Activated T-helper 2 cell treated with anti-CD3 and anti-CD28 coated beads, Interferon-gamma antibody, Interleukin-2, Interleukin-4, amounts not matched to agents 10 μg/mL and 5 μg/mL and 100 μg/mL, durations not matched to agents 14 hours and 24 hours and 36 hours (primary cell): ENCODE measurements at places on chromosomes 5 and 9.

GRCh38 chr9:95556521-95556920 is 39.8 kb upstream of the PTCH1 start:
- no peak for DNase-seq

- no peak for DNase-seq
Measured at GRCh38 chr9:120242116-120242811, 337.7 kb downstream of the CDK5RAP2 start.

DNA sequence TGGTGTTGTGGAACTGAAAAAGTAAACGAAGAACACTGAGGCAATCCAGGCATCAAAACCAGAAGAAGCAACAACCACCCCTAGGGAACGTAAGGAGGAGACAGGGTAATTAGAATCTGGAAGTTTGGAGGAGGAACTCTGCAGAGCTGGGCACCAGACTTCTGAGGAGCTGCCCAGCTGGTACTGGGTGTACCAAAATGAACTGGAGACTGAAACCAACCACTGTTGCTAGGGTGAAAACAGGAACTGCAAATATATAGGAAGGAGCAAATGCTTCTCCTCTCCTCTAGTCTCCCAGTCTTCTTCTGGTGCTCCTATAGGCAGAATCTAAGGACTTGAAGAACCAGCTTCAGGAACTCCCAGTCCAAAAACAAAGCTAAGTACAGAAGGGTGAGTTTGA is 189.8 kb downstream of the ELAVL2 start:
- no peak for DNase-seq

DNA sequence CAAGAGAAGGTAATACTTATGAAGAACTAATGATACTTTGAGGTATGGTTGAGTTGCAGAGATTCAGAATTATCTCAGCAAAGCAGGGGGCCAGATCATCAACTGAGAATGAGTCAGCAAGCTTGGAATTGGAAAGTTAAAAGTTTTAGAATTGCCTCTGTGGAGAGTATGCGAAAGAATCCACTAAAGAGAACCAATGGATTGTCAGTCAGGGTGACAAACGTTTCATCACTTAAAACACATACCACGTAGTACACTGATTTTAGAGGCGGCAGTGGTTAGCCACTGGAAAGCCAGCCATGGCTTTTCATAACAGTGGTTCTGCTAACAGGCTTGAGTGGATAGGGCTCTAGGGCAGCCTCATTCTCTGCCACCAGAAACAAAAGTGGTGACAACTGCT is 30.7 kb downstream of the AOPEP start:
- no peak for DNase-seq

GRCh38 chr5:96718635-96719077 is 56.5 kb downstream of the CAST start:
- DNase-seq, result no peak

DNA sequence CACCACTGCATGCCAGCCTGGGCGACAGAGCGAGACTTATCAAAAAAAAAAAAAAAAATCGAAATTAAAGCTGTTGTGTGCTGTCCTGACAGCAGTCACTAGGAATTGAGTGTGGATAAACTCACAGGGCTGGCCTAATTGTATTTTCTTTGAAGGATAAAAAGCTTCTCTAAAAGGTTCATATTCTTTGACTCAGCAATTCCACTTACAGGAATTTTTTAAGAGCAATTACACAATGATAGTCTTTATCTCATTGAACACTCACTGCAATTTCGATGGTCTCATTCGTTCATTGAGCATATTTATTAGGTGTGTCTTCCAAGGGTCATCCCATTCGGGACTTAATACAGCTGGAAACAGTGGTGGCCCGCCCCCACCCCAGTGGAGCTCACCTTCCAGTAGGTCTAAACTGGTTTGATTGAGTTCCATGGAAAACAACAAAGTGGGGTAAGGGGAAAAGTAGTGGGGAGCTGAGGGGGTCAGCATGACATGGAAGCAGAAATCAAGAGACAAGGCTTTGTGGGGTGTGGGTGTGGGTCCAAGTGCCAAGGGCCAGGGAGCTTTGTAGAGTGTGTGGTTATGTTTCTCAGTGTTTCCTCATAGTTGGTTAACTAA is 6.7 kb downstream of the CDK9 start:
- DNase-seq, result no peak

DNA sequence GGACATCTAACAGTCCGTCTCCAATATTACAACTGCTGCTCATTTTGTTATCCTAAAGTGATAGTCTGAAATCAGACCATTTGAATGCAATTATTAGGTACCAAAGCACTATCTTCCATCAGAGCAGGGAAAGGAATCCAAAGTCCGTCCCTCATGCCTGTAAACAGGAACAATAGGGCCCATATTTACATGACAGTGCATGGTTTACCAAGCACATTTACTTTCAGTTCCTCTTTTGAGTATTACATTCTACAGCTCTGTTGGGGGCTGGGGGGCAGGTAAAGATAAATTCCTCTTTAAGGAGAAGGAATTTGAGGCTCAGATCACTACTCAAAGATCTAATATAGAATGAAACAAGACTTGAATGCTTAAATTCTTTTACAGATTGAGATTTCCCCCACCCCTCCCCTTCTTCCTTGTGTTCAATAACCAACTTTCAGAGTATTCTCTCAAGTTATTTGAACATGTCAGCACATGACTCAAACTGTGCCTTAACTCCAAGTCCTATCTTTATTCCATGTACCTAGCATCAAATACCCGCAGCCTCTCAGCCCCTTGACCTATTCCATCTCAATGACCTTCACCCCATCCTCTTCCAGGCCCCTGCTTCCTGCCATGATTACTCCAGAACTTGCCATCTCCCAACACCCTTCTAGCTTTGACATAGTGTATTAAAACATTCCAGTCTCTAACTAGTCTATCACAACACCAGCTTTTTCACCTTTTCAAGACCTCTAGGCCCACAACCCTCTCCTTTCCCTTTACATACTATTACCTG is 71.0 kb downstream of the BRINP1 start:
- DNase-seq, result no peak

DNA sequence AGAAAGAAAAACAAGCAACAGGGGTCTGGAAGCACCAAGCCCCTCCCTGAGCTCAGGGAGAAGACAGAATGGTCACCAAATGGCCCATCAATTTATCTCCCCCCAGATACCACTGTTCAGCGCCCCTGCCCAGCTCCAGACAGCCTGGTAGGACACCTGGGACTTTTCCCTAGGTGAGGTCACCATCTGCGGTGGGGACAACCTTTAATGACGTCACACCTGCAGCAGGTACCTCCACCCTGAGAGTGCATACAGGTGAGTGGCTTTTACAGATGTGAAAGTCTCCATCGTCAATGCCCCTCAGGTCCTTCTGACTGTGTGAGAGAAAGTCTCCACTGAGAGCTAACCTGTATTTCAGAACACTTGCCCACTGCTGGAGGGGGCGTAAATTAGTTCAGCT is 34.3 kb upstream of the LAMC3 start:
- no peak for DNase-seq

- DNase-seq, result no peak
Measured at GRCh38 chr5:180644129-180644824, 5.1 kb downstream of the FLT4 start.

DNA sequence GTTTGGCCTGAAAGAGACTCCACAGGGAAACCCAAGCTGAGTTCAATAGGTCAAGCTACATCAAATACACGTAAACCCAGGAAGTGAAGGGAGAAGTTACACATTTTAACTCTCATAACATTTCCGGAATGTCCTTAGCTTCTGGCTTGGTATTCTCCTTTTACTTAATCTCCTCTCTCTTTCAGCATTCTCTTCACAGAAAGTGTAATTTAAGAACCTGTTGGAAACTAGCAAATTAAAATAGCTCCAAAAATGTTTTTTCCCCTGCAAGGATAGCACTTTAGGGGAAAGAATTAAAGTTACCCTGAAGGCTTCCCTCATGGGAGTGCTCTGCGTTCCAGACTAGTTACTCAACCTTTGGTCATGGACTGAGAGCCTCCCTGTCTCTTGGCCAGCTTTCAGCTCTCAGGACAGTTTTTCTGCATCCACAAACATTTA is 292.7 kb upstream of the TARS1 start:
- no peak for DNase-seq

GRCh38 chr5:134477462-134478245 is 47.8 kb upstream of the JADE2 start:
- no peak for DNase-seq

DNA sequence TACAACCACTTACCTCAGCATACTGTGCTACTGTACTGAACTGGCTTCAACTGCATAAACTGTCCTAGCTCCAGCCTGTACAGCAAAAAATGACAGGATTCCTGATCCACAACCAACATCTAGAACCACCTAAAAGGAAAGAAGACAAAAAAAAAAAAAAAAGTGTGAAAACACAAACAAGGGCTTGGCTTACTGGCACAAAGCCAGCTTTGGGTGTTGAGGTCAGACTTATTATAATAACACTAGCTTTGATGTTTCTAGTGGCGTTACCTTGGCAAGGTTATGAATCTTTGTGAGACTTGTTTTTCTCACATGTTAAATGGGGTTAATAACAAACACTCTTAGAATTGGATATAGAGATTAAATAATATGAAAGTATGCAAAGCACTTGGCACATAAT is 148.5 kb upstream of the PUM3 start:
- no peak for DNase-seq

DNA sequence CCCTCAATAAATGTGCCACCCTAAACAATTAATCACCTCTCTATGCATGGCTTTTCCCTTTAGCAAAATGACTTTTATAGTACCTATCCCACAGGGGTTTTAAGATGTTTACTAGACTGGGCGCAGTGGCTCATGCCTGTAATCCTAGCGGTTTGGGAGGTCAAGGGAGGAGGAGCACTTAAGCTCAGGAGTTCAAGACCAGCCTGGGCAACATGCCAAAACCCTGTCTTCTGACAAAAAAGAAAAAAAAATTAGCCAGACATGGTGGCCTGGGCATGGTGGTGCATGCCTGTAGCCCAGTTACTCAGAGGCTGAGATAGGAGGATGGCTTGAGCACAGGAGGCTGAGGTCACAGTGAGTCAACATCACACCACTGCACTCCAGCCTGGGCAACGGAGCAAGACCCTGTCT is 13.5 kb downstream of the SH3TC2 start:
- no peak for DNase-seq

GRCh38 chr5:56516035-56516434 is 282.9 kb upstream of the ANKRD55 start:
- DNase-seq, result no peak

- DNase-seq, result no peak
Measured at GRCh38 chr5:150797384-150797783, 18.8 kb downstream of the SMIM3 start.

GRCh38 chr5:143218517-143219170 is 184.8 kb downstream of the NR3C1 start:
- no peak for DNase-seq

DNA sequence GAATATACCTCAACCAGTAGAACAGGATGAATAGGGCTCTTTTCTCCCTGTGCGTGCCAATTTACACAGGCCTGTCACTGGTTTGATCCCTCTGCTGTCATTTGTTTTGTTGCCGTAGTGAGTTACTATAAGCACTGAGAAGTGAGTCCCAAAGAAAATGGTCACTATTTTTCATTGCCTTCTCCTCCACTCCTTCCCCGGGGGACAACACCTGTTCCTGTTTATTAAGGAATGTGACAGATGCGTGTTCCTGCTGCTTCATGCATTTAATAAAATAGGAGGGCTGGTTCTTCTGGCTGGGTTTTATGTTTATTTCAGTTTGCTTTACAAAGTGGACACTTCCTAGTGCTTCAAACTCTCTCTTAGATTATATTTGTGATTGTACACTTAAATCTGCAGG is 6.4 kb downstream of the THBS4 start:
- DNase-seq, result no peak

DNA sequence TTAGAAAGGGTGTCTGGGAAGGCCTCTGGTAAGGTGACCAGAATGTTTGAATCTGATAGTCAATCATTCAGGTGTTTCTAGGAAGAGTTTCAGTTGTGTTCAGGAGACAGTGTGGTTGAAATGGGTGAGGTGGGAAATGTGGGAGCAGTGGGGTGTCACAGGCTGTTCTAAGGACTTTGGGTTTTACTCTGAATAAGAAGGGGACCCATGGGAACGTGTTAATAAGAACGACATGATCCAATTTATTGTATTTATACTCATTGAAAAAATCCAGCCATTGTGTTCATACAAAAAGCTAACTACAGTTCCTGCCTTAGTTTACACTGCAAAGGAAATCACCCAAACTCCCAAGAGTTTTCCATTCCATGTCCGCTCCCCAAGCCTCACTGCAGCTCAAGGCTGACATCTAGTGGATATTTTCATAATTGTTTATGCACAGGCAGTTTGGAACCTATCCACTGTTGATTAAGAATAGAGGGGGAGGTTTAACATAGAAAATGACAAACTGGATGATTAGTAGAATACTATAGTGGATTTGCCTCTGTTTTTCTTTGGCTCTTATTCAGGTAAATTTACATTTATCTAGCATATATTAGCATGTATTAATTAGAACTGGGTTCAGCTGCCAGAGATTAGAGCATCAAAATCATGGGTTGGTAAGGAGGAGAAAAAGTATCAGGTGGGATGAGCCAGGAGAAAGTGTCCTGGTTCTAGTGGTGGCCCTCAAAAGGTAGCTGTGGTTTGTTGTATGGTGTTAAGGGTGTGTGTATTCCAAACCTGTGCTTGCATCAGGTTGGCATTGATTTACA is 17.7 kb downstream of the CAVIN4 start:
- no peak for DNase-seq
